Cardiac muscle cell (in vitro differentiated cells and primary cell): ENCODE measurements at places on chromosomes 3 and 15. TPM values are rescaled to one million over a fixed set of nuclear protein-coding genes. Genes with fewer than 3 reads are reported as not detected.

DNA sequence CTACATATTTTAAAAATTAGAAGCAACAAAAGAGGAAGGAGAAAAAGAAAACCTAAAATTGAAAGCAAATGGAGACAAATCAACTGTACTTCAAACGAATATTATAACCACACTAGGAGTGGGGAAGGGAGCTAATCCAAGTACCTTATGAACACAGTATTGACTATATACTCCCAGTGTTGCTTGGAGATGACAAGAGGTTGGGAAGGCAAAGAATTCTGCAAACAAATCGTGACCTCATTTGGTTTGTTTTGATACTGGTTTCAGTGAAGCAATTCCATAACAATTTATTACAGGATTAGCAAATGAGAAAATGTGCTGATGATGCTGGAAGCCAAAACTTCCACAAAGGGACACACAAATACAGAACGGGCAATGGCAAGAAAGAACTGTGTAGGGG lies 268.1 kb downstream of the ULK4 start:
- no peaks in the 10 kb centered on the region for H3K36me3 ChIP-seq
- H3K4me3 ChIP-seq = no peak overlapping the region
- H3K27me3 ChIP-seq = no peaks in the 10 kb centered on the region
- no peak for DNase-seq
- no peaks in the 10 kb centered on the region for H3K4me1 ChIP-seq

- H3K4me3 ChIP-seq = no peak overlapping the region
- peaks cover 36% of the 10 kb centered on the region for H3K4me1 ChIP-seq
Measured at GRCh38 chr3:129596194-129597086, 10.0 kb downstream of the PLXND1 start.

- no peaks in the 10 kb centered on the region for H3K4me1 ChIP-seq
- H3K36me3 ChIP-seq = no peaks in the 10 kb centered on the region
- no peak overlapping the region for H3K27ac ChIP-seq
- H3K27me3 ChIP-seq = no peaks in the 10 kb centered on the region
- no peak for DNase-seq
Measured at GRCh38 chr3:143822374-143822773, 25.9 kb downstream of the SLC9A9 start.

GRCh38 chr15:59887211-59887610 lies 116.9 kb upstream of the FOXB1 start:
- no peak for DNase-seq
- no peak overlapping the region for H3K27ac ChIP-seq
- H3K4me3 ChIP-seq = no peak overlapping the region
- no peaks in the 10 kb centered on the region for H3K36me3 ChIP-seq
- H3K27me3 ChIP-seq = no peaks in the 10 kb centered on the region

DNA sequence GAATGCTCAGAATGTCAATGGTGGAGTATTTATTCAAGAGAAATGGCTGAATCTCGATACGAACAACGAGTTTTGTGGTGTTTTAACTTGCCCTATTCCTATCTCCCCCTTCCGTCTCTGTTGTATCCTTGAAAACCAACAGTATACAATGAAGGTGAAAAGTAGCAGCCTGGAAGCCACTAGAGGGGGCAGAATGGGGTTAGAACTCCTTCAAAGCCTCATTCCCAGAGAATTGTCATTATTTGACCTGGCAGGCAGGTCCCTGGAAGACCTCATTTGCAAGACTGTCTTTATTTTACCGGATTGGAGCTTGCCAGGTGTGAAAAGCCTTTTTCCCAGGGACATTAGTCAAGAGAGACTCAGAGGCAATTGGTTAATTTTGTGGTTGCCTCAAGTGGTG lies 139.4 kb downstream of the LRRC28 start:
- no peak overlapping the region for H3K27ac ChIP-seq
- no peak overlapping the region for H3K4me3 ChIP-seq
- no peak for DNase-seq
- no peaks in the 10 kb centered on the region for H3K27me3 ChIP-seq

DNA sequence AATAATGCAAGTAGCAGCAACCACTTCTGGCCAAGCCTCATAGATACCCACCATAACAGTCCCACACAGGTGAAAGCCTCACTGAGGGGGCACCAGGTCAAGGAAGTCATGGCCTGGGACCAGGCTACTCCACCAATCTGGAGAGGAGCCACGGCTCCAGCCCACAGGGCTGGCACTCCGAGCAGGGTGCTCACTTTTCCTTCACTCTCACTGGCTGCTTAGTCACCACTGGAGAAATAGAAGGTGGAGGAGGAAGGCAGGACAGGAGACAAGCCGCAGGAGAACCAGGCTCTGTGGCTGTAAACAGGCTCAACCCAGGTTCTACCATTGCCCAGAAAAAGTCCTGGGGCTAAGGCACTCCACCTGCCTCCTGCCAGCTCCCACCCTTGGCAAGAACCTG lies 1.2 kb downstream of the USP19 start:
- H3K4me3 ChIP-seq = peak overlapping the region; percentile 62
- DNase-seq = no peak
- peak overlapping the region; percentile 98 for H3K27ac ChIP-seq
- H3K36me3 ChIP-seq = peaks cover 55% of the 10 kb centered on the region

DNA sequence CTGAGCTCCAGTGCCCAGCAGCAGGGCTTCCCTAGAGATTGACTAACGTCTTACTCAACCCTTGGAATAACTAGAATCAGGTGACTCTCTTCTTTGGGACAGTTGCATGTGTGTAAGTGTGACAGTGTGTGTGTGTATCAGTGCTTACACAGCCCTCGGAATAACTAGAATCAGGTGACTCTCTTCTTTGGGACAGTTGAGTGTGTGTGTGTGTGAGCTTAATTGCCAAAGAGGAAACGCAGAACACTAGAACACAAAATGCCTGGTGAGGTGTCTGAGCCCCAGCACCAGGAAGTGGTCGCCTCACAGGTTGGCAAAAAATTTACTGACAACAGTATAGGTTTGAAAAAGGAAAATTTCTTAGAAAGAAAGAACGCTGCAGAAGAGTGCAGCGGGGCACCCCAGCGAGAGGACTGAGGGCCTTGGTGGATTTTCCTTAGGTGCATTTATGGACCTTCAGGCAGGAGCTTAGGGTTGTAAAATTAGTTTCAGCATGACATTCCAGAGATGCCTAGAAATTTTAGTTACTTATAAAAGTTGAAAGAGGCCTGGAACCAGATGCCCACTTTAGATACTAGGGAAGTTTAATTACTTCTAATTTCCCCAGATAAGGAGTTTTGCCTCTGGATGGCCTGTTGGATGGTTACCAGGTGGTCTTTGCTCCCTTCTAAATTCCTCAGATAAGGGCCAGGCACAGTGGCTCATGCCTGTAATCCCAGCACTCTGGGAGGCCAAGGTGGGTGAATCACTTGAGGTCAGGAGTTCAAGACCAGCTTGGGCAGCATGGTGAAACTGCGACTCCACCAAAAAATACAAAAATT lies 3.7 kb upstream of the WDR82 start:
- DNase-seq = no peak
- peaks cover 10% of the 10 kb centered on the region for H3K4me1 ChIP-seq
- no peak overlapping the region for H3K4me3 ChIP-seq

DNA sequence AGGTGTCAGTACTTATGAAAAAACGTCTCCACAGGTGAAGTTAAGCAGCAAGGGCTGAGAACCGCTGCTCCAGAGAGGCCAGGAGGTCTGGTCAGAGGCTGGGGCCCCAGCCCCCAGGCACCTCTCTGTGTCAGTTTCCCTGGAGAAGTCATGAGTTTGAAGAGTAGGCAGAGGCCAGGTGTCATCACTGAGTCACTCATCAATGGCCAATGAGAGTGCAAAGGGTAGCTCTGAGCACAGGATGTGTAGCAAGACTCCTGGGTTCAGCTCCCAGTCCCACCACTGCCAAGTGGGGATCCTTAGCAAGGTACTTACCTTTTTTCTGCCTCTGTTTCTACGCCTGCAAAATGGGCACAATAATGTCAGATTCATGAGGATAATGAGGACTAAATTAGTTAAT lies 47.9 kb downstream of the CORO2B start:
- H3K27me3 ChIP-seq = no peaks in the 10 kb centered on the region
- no peak for DNase-seq
- no peak overlapping the region for H3K4me3 ChIP-seq
- no peaks in the 10 kb centered on the region for H3K4me1 ChIP-seq
- no peaks in the 10 kb centered on the region for H3K36me3 ChIP-seq
- no peak overlapping the region for H3K27ac ChIP-seq

- H3K4me3 ChIP-seq = no peak overlapping the region
- H3K27me3 ChIP-seq = no peaks in the 10 kb centered on the region
- no peak for DNase-seq
- no peaks in the 10 kb centered on the region for H3K4me1 ChIP-seq
- no peak overlapping the region for H3K27ac ChIP-seq
Measured at GRCh38 chr15:27027229-27027628, 56.2 kb downstream of the GABRG3 start.

GRCh38 chr3:149605902-149606301 lies 51.9 kb downstream of the WWTR1 start:
- no peak for DNase-seq
- H3K27me3 ChIP-seq = no peaks in the 10 kb centered on the region
- peak overlapping the region; percentile 65 for H3K27ac ChIP-seq
- no peaks in the 10 kb centered on the region for H3K36me3 ChIP-seq

- H3K27ac ChIP-seq = no peak overlapping the region
- H3K4me1 ChIP-seq = no peaks in the 10 kb centered on the region
- no peak overlapping the region for H3K4me3 ChIP-seq
- H3K27me3 ChIP-seq = no peaks in the 10 kb centered on the region
- DNase-seq = no peak
- no peaks in the 10 kb centered on the region for H3K36me3 ChIP-seq
Measured at GRCh38 chr15:42879443-42879842, 41.1 kb downstream of the TTBK2 start.

DNA sequence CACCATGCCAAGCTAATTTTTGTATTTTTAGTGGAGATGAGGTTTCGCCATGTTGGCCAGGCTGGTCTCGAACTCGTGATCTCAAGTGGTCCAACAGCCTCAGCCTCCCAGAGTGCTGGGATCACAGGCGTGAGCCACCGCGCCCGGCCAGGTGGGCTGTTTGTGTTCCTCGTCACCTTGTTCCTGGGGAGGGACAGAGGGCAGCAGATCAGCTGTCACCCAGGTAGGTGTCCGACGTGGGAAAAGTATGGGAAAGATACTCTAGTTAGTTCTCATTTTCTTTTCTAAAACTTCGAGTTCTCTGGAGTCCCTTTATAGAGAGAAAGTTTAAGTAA lies 28.7 kb upstream of the SACM1L start:
- no peaks in the 10 kb centered on the region for H3K4me1 ChIP-seq
- no peak overlapping the region for H3K27ac ChIP-seq

DNA sequence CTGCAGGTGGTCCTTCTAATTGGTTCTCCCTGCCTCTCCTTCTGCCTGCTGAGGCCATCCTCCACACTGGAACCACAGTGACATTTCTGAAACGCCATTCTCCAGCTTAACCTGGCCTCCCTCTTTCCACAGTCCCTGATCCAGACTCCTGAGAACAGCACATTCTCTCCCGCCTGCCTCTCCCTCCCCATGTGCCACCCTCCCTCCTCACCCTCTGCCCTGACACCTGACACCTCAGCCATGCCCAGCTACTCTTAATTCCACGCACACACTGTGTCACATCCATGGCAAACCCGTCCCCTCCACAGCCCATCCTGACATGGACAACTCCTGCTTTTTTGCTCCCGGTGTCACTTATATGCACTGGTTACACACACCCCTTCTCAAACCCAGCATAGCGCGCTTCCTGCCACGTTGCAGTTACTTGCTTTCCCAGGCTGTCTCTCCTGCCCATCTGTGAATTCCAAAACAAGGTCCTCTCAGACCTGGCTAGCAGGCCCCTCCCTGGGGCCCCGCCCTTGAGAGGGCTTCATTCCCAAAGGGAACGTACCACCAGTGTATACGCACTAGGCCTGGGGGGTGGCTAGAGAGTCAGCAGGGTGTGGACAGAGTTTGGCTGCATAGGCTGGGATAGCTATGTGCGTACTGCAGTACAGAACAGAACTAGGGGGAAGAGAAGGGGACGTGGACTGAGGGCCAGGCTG lies 92.7 kb upstream of the BLM start:
- no peaks in the 10 kb centered on the region for H3K4me1 ChIP-seq
- no peak overlapping the region for H3K27ac ChIP-seq
- DNase-seq = no peak
- H3K36me3 ChIP-seq = peaks cover 23% of the 10 kb centered on the region

DNA sequence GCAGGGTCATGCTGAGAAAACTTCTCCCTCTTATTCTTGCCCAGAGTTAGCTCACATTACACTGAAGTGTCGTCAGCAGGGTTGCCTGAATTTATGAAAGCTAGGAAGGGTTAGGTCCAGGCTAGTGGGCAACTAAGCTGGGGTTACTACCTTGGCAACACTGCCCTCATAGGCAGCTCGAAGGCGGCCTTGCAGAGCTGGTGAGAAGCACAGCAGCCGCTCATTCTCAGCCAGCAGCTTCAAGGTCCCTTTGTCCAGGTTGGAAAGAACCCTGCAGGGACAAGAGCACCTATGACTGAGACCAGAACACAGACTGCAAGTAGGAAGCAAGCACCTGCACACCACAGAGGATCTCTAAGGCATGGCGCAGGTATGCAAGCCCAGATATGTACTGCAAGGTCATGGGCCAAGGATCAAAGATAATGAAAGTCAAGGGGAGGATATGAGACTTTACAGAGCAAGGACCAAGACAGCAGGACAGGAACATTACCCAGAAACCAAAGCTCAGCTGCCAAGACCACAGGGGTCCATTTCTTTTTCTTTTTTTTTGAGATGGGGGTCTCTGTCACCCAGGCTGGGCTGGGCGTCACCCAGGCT lies 2.8 kb downstream of the CDAN1 start:
- H3K4me1 ChIP-seq = no peaks in the 10 kb centered on the region
- H3K27me3 ChIP-seq = no peaks in the 10 kb centered on the region
- no peak for DNase-seq
- peaks cover 45% of the 10 kb centered on the region for H3K36me3 ChIP-seq

DNA sequence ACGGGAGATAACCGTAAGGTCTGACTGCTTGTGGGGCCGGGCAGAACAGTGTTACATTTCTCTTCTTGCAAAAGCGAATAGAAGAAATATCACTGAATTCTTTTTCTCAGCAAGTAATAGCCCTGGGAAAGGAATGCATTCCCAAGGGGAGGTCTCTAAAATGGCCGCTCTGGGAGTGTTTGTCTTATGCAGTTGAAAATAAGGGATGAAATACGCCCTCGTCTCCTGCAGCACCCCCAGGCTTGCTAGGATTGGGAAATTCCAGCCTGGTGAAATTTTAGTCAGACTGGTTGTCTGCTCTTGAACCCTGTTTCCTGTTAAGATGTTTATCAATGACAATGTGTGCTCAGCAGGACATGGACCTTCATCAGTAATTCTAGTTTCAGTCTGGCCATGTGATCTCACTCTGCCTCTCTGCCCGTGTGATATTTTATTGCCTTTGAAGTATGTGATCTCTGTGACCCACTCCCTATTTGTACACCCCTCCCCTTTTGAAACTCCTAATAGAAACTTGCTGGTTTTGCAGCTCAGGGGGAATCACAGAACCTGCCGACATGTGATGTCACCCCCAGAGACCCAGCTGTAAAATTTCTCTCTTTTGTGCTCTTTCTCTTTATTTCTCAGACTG lies 715.6 kb downstream of the ROBO1 start:
- no peaks in the 10 kb centered on the region for H3K27me3 ChIP-seq
- H3K36me3 ChIP-seq = no peaks in the 10 kb centered on the region
- H3K4me1 ChIP-seq = no peaks in the 10 kb centered on the region
- no peak overlapping the region for H3K4me3 ChIP-seq
- no peak for DNase-seq
- no peak overlapping the region for H3K27ac ChIP-seq

Gene CLDN16
- 0.18 TPM in 1 of 2 replicates, not detected in the other for total RNA-seq

Gene PLCB2
- total RNA-seq = 16.9 and 41.2 TPM in 2 replicates

Gene PRSS50
- 3.2 and 4.1 TPM in 2 replicates for total RNA-seq

Gene KBTBD12
- total RNA-seq = 0.14 and 0.66 TPM in 2 replicates

Gene ITGB5
- total RNA-seq = 56.9 and 107 TPM in 2 replicates

Gene GUCA1C
- total RNA-seq = not detected in 2 replicates

Gene TATDN2
- 8.9 and 13.1 TPM in 2 replicates for total RNA-seq

Gene KLHL40
- 0.14 and 0.39 TPM in 2 replicates for total RNA-seq

Gene TGM4
- not detected in 2 replicates for total RNA-seq

Gene IQCF5
- total RNA-seq = not detected in 2 replicates

Gene VIPR1
- 0.35 and 1.6 TPM in 2 replicates for total RNA-seq
